ELF-1 (cell line): ENCODE measurements at places on chromosomes 5 and 9.

- DNase-seq: no peak
These were observed 28.4 kb downstream of the ZDHHC11B start for GRCh38 chr5:756171-756570.

DNA sequence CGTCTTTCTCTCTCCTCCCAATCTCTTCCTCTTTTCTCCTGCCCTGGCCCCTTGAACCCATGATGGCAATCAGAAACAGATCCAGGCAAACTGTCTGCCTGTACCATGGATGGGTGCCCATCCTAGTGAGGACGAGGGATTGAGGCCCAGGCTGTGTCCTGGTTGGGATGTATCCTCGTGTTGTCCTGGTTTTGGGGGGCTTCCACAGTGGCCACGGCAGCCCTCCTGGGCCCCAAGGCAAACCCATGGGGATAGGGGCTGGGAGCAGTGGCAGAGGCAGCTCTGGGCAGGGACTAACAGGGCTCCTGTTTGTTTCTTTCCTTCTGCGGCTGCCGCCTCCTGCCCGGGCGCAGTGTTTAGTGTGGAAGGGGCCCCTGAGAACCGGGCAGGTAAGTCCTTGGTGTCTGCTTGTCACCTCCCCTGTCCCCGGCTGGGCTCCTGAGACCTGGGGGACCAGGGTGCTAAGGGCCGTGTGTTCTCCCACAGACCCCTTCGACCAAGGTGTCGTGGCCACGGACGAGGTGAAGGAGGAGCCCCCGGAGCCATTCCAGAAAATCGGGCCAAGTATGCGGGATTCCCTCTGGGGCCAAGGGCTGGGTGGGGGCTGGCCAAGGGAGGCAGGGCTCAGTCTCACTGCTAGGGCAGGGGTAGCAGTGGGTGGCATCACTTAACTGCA, 70.0 kb downstream of the AMBP start:
- DNase-seq: no peak

GRCh38 chr9:110707419-110707818, 38.8 kb downstream of the MUSK start:
- no peak for DNase-seq

DNA sequence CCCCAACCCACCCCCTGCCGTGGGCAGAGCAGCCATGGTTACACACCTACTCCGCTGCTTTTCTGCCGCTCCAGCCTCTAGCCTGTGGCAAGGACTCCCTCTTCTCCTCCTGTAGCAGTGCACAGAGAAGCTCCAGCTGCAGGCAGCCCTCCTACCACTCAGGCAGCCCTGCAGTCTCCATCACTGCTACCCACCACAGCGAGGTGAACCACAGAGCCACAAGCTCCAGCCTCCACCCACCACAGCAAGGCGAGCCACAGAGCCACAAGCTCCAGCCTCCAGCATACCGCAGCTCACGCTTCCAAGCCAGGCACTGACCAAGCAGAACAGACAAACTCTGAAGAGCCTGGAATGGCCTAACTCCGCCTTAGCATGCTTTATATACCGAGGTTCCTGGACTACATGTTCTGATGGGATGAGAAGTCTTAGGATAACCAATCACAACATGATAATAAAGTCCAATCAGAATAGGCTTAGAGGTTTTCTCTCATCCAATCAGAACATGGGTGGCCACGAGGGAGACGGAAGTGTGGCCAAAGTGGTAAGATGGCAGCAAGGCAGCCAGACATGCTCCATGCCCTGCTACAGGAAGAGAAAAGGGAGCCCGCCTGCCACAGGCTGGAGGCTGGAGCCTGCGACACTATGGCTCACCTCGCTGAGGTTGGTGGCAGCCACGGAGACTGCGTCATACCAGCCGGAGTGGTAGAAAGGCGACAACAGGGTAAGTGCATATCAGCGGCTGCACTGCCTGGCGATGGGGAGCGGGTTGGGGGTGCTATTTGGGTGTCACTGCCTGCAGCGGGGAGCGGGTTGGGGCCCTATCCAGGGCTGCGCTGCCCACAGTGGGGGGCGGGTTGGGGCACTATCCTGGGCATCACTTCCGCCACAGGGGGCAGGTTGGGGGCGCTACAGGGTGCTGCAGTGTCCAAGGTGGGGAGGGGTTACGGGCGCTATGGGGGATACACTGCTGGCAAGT, 75.8 kb upstream of the PCAT7 start:
- no peak for DNase-seq

- no peak for DNase-seq
These were observed 42.2 kb downstream of the GPR107 start for GRCh38 chr9:130095872-130096271.

DNA sequence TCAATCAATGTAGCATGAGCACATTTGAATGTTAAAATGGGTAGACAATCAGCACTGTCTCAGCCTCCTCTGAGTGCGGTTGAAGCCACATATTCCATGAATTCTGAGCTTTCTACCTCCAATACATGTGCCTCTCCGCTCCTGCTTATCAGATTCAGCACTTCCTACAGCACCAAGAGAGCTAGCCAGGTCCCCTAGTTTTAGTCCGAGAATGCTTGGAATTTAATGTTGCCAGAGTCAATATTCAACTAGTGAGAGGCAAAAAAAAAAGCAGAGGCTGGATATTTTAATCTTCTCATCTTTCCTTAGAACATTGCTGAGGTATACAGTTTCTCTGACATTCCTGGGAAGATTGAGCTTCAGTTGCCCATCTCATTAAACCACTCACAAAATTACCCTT, 1979.1 kb upstream of the CDH9 start:
- no peak for DNase-seq

GRCh38 chr5:143610946-143611345, 201.0 kb upstream of the HMHB1 start:
- no peak for DNase-seq
